ENCODE measurements at places on chromosomes 4 and X. TPM values are rescaled to one million over a fixed set of nuclear protein-coding genes. Genes with fewer than 3 reads are reported as not detected.

DNA sequence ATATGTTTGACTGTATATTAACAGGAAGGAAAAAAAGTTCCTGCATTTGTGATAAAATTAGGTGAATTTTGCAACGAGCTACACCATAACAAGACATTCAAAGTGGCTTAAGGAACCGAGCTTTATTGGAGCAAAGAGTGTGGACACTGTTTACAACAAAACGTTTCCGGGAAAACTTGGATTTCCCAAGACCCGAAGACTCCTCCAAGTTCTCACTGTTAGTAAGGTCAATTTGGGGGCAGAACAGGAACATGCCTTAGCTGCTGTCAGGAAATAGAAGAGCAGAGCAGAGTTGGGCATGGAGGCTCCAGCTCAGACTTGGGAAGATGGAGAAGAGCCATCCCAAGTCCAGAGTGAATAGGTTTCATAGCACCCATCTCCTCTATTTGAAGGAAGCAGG, 16.5 kb downstream of the ADH6 start:
- DNase-seq: no peak

DNA sequence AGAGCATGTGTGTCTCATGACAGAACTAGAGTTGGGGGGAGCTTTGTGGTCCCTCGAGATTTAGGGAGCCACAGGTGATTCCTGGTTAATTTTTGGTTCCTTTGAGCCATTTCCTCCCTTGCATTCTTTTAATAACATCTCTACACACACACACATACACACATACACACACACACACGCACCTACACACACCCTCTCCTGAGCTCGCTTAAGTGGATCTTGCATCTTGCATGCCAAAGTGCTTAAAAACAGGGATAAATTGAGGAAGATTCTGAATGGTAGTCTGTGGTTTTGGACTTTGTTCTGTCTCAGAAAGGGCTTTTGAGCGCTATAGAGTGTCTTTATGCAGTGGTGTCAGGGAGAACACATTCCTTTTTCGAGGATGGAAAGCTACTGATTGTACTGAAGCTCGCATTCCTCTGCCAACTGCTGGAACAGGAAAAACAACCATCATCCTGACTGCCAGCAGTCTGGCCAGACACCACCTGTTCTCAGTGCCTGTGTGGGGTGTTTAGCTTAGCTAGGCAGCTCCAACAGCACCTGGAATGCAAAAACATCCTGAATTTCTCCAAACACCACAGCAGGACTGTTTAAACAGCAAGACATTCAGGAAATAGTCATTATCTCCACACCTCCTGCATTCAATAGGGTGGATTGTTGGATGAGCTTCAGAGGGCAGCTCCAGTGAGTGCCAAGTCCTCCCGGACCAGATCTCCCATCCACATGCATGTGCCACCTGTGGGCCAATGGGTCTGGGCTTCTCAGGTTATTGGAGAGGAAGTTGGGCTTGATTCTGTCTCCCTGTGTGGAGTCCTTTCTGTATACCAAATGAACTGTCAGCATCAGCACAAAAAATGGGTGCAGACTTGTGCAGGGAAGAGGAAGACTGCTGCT, 21.9 kb upstream of the IGFBP7 start:
- DNase-seq: no peak

DNA sequence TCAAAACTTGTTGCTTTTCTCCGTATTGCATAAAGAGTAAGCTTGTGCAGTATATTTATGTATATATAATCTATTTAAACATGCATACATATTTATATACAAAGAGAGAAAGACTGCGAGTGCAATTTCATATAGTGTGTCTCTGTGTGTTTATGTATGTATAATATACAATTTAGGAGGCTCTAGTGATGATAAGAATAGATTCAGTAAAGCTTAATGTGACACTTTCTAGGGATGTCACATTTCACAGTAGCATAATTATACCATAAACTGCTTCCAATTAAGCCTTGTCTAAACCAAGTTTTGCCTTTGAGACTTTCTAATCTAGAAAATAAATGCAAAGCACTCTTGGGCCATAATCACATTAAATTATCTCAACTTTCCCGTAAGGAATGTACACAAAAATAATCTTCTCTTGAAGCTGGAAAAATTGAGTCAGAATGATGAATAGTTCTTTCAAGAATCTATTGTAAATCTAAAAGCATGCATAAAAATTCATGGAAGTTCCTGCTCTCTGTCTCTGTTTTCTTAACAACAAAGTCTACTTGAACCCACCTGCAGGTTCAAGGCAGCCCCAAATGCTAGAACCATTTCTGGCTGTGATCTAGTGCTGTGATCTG, 114.1 kb upstream of the NPY2R start:
- no peak for DNase-seq

- DNase-seq: no peak
Measured at GRCh38 chrX:21503593-21503992, 129.4 kb downstream of the CNKSR2 start.

Gene GUCY1B1
- not detected for polyA plus RNA-seq

Gene TMEM156
- 53.1 TPM for polyA plus RNA-seq

Gene PSAPL1
- polyA plus RNA-seq: not detected
